ENCODE measurements at places on chromosomes 2 and 18.

DNA sequence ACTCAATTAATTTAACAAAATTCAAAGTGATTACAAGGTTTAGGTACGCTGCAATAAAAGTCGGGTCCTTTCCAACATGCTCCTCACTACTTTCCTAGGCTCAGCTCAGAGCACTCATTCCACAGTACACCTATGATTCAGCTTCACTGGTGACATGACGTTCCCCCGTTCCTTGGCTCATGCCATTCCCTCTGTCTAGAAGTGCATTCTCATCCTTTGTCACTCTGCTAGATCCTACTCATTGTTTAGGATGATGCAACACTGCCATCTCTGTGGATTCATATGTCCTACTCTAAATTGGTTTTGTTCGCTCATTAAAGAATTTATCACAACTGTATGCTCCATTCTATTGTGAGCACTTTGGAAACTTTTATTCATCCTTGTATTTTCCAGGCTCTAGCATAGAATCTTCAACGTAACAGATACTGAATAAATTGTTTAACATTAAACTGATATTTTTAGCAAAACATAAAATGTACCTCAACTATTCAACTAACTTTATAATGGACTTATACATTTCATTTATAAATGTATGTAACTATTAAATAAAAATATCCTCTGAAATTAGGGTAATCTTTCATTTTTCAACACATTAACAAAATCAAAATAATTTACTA, 78.6 kb downstream of the FAM228A start:
- DNase-seq: no peak

GRCh38 chr18:24656050-24656449, 195.6 kb downstream of the HRH4 start:
- no peak for DNase-seq

GRCh38 chr2:210399440-210400041, 77.0 kb downstream of the LANCL1 start:
- no peak for DNase-seq

DNA sequence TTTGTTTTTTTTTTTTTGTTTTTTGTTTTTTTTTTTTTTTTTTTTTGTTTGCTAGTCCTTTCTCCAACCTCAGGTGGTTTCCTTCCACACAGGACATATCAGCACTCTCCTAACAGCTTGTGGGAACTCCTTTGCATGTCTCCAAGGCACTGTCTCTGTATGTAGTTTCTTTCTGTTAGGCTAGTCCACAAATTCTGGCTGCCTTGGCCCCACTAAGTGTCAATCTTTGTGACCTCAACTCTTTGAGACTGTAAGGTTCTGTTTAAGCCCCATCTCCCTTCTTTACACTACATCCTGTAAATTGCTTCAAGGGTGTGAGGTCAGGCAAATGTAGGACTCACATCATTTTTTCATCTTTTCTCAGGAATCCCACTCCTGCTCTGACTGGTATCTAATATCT, 85.1 kb downstream of the NCOA1 start:
- DNase-seq: no peak

DNA sequence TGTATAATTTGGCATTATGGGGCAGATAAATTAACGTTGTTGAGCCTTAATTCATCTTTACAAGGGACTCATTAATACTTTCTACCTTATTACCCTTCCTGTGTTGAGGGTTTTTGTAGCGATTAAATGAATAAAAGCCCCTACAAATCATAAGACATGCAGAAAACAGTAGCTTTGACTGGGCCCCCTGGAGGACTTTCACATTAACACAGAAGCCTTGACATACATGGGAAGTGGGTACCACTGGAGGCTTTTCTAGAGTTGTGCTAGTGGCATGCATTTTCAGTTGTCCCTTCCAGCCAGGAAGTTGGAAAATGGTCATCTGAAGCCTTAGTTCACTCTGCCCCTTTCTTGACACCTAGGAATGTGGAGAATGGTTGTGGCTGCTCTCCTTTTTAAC, 30.2 kb downstream of the MTA3 start:
- no peak for DNase-seq

GRCh38 chr18:62744076-62744968, 29.0 kb downstream of the PHLPP1 start:
- DNase-seq: no peak

DNA sequence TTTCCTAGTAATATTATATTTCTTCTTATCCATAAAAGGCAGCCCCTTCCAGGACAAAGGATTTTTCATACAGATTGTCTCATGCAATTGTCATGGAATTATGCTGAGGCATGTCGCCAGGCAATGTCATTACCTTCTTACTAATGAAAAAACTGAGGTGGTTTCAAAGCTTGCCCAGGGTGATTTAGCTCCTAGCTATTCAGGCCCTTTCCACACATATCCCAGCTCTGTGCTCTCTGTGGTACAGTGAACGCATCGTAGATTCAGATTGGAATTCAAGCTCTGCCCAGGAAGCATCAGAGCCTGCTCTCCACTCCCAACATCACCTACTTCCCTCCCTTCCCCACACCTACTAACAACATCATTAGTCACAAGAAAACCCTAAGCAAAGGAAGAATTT, 60.1 kb downstream of the ATP8B1 start:
- no peak for DNase-seq

DNA sequence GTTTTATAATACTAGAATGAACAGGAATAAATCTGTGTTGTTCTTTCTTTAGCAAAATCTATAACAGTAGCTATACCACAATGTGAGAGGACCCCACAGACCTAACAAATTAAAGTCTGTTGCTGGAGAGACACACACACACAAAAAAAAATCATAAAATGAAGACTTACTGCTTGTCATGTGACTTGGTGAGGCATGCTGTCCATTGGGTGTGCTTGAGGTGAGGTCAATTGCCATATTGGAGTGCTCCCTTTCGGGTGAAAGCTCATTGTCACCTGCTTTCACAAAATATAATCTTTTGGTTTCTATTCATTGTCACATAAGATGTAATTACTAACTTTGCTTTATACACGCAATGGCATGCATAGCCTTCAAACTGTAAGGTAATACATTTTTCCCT, 3.9 kb downstream of the IKZF2 start:
- no peak for DNase-seq

- DNase-seq: no peak
These were observed 185.5 kb downstream of the KCNS3 start for GRCh38 chr2:18063826-18064470.

GRCh38 chr18:24983566-24984139, 368.3 kb downstream of the ZNF521 start:
- DNase-seq: no peak

- DNase-seq: no peak
These were observed 112.2 kb upstream of the SESTD1 start for GRCh38 chr2:179376881-179377280.

- no peak for DNase-seq
These were observed 136.3 kb upstream of the GATA6 start for GRCh38 chr18:22033085-22033484.

DNA sequence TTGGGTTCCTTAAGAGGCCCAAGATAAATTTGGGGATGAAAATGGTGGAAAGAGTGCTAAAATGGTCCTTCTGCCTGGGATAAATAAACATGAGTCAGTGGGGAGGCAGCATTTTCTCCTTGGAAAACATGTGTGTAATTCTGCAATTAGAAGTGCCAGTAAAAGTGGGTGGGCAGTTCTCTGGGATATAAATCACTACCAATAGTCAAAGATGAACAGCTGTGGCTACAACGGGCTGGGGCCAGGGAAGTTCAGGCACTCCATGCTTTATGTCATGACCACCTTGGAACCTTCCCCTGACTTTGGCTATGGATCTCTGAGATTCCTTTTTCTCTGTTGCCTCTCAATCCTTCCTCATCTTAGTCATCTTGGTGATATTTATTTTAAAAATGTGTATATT, 56.5 kb upstream of the CYRIA start:
- no peak for DNase-seq

DNA sequence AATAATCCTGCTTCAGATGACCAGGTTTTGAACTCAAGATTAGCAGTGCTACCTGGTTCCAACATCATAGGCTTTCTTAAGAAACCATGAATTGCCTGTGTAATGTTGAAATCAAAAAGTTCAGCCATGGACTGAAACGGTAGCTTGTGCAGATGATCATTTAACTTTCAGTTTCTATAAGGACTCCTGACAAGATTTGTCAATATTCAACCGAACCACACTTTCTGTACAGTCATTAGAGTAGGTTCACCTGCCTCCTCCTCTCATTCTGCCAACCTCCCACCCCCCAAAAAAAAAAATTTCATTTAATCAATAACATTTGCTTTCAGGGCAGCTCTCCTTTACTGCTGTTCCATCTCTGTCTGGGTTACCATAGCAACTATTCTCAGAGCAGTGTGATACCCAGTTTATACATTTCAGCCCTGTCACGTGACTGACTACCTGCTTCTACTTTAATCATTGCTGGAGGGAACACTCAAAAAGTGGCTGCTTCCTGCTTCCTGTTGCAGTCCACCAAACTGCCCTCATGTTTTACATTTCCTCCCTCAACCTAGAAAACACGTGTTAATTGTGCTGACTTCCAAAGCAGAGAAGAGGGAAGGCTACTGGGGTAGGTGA, 275.5 kb downstream of the SS18 start:
- peak; percentile 40 for DNase-seq

DNA sequence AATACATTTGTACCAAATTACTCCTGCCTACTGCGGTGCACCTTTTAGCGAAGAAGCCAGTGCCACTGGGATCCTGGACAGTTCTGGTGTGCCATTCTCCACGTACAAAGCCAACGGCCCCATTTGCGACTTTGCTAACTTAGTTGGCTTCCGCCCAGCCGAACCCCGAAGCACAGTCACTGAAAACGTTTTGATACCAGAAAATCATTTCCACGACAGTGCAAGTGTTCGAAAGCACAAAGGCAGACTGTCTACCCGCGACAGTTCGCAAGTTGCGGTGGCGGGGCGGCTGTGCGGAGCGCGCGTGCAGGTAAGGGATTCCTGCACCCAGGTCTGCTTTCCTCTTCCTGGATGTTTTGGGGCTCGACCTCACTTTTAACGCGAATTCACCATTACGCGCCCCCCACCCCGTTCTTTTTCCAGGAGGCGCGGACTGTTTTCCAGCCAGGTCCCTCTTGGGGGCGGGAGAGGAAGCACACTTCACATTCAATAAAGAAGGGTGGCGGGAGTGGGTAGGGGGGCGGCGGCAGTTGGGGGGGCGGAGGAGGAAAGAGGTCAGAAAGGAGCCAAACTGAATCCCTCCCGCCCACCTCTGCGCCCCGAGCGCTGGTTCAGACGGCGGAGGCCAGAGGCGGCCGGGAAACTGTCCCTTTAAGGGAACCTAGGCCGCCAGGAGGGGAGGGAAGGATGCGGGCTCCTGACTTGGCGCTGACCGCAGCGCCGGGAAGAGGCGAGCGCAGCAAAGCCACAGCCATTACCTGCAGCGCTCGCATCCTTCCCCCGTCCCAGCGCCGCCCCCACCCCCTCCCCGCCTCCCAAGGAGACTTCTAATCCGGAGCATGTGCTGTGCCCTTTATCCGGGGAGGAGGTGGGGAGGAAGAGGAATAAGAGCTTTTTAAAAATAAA, 107.4 kb upstream of the KCTD1 start:
- no peak for DNase-seq

DNA sequence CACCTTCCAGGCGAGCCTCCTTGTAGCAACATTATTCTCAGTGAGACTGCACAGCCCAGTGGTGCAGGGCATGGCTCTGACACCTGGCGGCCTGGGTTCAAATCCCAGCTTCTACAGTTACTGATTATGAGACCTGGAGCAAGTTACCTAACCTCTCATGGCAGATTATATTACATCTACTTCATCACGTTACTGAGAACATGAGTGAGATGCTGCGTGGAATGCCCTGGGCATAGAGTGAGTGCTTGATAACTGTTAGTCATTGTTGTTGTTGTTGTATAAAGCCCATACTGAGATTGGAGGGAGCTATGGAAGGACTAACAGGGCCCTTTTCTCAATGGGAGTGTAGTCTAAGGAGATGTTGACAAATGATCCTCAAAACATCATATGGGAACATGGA, 18.7 kb downstream of the PLCD4 start:
- DNase-seq: no peak

DNA sequence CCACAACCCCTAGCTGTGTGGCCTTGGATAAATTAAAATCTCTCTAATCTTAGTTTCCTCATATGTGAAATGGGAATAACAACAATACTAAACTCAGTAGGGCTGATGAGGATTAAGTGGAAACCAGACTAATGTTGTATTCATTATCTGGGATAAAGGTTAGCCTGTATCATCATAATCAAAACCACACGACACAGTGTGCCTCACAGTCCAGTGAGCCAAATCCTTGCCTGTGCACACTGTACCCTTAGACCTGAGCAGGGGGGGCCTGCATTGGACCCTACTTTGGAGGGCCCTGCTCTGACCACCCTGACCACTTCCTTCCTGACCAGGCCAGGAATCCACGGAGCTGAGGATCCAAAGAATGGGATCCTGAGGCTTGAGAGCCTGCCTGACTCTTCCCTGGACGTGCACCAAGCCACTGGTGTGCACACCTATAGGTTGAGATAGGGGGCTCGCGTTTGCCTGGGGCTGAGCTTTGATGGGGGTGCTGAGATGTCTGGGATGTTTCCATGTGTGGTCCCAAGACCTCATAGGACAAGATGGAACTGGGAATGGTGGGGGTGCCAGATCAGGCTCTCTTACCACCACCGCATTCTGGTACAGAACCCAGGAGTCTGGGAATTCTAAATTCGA, 69.7 kb downstream of the TGOLN2 start:
- DNase-seq: no peak

DNA sequence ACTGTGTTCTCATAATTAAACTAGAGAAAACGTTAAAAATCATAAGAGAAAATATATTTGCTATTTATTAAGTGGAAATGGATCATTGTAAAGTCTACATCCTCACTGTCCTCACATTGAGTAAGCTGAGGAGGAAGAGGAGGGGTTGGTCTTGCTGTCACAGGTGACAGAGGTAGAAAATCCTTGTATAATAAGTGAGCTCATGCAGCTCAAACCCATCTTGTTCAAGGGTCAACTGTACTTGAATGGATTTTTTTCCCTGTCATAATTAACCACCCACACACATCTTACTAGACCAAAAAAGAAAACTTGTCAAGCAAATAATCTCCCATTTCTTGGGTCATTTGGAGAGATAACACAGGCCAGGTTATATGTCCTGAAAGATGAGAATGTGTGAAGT, 231.2 kb downstream of the NEDD4L start:
- DNase-seq: no peak

DNA sequence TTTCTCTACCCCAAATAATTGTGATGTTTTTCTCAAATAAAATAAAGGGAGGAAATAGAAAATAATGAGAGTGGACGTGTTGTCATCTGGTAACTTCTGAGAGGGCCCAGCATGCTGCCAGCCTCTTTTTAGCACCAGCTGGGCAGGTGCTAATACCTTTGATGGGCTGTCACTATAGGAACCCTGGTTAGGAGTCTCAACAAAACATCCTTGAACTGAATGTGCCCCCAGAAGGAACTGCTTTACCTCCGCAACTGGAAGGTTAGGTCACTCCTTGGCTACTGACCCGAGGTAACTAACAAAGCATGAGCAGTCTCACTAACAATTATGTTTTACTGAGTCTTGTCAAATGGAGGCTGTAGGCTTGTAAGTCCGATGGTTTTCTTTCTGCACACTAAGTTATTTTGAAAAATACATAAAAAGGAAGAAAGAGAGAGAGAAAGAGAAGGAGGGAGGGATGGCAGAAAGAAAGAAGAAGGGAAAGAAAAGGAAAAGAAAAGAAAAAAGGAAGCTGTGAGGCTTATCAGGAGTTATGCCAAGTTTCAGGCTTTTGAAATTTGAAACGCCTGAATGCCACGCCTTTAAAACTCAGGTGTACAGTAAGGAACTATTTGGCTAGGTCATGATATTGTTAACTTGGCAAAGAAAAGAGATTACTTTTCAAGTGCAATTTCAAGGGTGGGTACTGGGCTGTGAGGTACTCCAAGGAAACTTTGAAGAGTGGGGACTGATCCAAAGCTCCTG, 91.0 kb downstream of the TGIF1 start:
- DNase-seq: no peak

- no peak for DNase-seq
These were observed 253.6 kb downstream of the NBAS start for GRCh38 chr2:15307526-15307925.

Data from HFF-Myc (cell line).